ENCODE measurements at places on chromosomes 6 and 20.

- no peak for DNase-seq
Observed at GRCh38 chr6:144722925-144723324, 437.8 kb downstream of the UTRN start.

DNA sequence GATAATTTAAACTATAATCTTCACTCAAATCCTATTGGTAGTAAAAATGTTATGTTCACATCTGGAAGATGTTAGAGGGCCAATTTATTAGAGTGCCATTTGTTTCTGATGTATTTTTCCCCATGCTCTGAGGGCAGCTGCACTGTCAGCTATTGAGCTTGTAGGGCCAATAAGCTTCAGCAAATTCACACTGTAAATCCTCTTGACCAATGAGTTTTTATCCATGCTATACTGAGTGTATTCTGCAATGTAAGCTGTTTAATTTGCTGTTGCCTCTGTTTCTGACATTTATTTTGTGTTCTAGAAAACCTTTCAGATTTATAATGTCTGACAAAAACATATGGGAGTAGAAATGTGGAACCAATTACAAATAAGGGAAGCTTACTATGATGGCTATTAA is 62.6 kb downstream of the OGFRL1 start:
- no peak for DNase-seq

- DNase-seq = no peak
Observed at GRCh38 chr6:159728531-159728964, 1.2 kb downstream of the WTAP start.

DNA sequence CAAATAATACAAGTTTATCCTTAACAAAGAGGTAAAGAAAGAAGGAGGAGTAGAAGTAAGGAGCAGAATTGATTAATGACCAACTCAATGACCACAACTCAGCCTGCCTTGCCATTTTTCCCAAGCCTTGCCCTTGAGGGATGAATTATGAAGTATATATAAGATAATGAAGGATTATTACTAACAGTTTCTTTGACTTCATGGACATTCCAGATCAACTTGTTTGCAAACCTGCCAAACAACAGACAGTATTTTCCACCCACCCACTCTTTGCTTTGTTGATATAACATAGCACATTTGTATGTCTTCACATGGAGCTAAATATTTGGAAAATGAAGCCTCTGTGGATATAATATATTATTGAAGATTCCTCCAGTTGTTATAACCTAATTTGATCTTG is 9.9 kb upstream of the C6orf141 start:
- no peak for DNase-seq

GRCh38 chr6:165762876-165763275 is 99.8 kb upstream of the PDE10A start:
- no peak for DNase-seq

DNA sequence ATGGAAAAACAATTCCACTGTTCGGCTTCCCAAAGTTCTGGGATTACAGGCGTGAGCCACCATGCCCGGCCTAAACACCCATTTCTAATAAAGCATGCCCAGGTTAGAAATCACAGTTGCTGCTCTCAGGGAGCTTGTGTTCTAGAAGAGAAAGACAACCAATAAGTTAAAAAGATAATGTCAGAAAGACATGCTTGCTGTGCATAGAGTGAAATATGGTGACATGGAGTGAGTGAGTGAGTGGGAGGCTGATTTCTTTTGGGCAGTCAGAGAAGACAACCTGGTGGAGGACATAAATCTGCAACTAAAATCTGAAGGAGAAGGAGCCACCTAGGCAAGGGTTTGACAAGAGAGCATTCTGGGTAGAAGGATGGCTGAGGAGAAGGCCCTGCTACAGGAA is 222.6 kb downstream of the ARID1B start:
- DNase-seq = no peak

GRCh38 chr20:47481330-47482216 is 20.1 kb upstream of the NCOA3 start:
- no peak for DNase-seq

GRCh38 chr6:102742754-102743356 is 1349.3 kb downstream of the GRIK2 start:
- no peak for DNase-seq

- DNase-seq = no peak
Observed at GRCh38 chr20:24149881-24150307, 161.3 kb upstream of the GGTLC1 start.

DNA sequence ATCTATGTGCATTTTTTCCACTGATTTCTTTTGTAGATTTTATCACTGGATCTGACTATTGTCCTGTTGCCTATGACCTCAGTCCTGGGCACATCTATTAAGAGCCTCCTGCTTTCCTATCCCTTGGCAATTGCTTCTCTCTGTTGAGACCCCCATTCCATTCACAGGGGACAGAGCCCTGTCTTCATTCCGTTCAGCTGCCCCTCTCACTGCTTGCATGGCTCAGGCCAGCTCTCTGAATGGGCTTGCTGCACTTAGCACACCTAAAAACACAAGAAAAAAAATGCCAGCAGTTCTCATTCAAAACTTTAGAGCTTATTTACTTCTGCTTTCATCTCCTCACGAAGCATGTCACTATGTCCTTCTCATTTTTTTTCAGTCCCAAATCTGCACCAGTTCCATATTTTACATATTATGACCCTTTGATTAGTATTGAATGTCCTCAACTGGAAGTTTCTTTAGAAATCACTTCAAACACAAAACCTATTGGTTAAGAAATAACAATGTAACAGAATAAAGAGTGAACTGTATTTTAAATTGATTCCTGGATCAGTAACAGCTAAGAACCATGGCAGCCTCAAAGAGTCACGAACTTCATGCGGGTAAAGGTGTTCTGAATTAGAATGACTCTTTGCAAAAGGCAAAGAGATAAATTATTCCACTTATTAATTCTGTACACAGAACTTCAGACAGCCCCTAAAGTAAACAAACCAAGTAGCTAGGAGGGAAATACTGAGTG is 616.5 kb downstream of the C6orf118 start:
- no peak for DNase-seq

- DNase-seq = no peak
Observed at GRCh38 chr6:13471184-13471583, 16.2 kb downstream of the GFOD1 start.

DNA sequence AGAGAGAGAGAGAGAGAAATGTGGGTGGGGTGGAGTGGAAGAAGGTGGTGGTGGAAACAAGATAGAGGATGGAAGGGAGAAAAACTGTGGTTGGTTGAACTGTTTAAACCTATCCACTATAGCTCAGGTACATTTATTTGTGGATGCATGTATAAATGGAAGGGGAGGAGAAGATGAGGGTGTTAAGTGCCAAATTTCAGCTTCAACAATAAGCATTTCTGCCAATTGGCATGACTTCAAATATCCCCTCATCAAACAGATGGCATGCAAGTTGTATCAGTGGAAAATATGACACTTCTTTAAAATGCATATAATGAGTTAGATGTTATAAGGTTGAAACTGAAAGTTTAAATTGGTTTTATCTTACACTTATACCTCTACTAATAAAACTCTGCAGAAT is 216.1 kb downstream of the LMBRD1 start:
- no peak for DNase-seq
